ENCODE measurements at places on chromosomes 1 and 21. TPM values are rescaled to one million over a fixed set of nuclear protein-coding genes. Genes with fewer than 3 reads are reported as not detected.

SLAMF6 gene
- total RNA-seq = not detected

DNA sequence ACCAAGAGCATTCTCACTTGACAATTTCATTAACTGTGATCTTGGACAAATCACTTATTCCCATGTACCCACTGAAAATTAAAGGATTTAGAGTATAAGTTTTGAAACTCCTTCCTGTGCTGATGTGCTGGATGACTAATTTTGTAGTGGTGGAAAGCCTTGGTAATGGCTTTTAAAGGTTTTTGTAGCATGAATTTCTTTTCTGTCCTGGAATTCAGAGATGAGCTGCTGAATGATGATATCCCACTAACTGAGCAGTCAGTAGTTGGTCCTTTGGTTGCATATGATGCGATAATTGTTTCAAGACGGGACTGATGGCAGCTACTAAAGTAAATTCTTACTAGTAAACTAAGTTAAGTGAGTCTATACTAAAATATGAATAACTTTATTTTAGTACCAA is 5.2 kb downstream of the RPL5 start:
- no peak for DNase-seq

GRCh38 chr21:36582271-36582670 is 102.3 kb upstream of the CLDN14 start:
- no peak for DNase-seq

DNA sequence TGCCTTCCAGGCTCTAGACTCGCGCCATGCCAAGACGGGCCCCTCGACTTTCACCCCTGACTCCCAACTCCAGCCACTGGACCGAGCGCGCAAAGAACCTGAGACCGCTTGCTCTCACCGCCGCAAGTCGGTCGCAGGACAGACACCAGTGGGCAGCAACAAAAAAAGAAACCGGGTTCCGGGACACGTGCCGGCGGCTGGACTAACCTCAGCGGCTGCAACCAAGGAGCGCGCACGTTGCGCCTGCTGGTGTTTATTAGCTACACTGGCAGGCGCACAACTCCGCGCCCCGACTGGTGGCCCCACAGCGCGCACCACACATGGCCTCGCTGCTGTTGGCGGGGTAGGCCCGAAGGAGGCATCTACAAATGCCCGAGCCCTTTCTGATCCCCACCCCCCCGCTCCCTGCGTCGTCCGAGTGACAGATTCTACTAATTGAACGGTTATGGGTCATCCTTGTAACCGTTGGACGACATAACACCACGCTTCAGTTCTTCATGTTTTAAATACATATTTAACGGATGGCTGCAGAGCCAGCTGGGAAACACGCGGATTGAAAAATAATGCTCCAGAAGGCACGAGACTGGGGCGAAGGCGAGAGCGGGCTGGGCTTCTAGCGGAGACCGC is 2.0 kb upstream of the OLIG2 start:
- DNase-seq = no peak

DNA sequence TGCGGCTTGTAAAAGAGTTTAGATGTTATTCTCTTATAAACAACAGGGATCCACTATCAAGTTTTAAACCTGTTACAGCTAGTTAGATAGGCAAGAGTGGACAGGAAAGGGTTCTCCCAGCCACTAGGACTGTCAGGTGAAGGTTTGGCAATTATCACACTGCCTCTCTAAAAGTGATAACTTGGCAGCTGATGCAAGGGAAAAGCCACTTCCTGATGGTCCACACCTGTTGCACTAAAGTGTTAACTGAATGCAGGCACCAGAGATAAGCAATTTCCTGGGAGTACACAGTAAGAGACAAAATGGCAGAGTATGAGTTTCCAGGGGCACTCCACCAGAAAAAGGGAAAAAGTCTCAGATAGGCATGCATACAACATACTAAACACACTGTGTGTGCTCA is 99.4 kb downstream of the VAV3 start:
- DNase-seq = no peak

All from mammary epithelial cell (primary cell).